ENCODE measurements at places on chromosomes 13 and 19.

DNA sequence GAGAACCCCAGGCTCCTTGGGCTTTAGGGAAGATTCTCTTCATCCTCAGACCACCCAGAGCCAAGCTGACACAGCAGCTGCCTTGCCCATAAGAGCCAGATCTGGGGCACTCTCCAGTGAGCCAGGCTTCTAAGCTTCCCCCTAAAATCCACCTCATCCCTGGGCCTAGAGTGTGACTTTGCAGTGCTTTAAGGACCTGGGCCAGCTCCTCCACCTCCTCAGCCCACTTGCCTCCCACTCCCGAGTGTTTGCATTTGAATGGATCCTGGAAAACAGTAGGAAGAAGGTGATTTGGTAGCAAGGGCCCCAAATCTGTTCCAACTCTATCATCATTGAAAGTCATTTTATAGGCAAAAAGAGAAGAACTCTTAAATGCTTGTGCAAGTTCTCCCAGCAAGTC lies 108.7 kb upstream of the UBL3 start:
- DNase-seq = no peak

GRCh38 chr19:28155265-28155664 lies 1057.7 kb downstream of the UQCRFS1 start:
- DNase-seq = no peak

DNA sequence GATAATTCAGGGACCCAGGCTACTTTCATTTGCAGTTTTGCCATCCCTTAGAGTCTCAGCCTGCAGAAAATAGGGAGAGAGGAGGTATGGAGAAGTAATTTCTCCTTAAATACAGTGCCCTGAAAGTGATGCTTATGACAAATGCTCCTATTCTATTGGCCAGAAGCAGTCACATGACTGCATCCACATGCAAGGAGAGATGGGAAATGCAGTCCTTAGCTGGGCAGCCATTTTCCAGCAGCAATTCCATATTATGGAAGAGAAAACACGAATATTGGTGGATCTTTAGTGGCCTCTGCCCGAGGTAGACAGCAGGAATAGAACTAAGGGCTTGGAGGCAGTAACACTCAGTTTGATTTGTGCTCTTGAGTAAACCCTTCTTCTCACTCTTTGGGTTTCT lies 39.4 kb downstream of the VAV1 start:
- no peak for DNase-seq

DNA sequence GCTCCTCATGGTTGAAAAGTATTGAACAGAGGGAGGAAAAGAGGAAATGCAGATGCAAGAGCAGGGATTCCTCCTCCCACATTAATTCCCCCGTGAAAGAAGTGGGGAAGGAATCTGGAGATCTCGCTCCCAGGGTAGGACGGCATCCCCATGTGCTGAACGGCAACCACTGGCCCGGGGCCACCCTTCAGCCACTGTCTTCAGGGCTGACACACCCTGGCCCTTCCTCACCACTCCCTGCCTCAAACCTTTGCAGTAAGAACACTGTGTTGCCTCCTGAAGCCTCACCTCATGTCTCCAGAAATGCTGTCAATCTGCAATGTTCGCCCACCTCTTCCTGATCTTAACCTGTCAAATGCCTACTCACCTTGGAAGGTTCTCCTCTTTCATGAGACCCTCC lies 10.9 kb upstream of the DOCK9 start:
- no peak for DNase-seq

- DNase-seq = no peak
These were observed 233.5 kb downstream of the TUBA3C start for GRCh38 chr13:18948012-18948663.

DNA sequence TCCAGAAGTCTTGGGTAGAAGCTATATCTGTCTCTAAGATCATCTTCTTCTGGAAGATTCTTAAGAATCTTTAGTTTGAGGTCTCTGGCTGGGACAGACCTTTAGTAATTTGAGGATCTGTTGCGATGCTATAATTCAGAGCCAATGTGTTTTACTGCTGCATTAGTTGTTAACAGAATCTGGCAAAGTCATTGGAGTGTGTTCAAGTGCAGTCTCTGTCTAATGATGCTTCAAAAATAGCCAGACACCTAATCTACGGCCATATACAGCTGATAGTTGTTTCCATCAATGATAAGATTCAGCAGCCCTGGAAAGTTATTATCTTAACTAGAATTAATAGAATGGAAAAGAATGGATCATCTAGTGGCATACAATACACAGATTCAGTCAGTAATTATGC lies 72.6 kb downstream of the CDK8 start:
- no peak for DNase-seq

DNA sequence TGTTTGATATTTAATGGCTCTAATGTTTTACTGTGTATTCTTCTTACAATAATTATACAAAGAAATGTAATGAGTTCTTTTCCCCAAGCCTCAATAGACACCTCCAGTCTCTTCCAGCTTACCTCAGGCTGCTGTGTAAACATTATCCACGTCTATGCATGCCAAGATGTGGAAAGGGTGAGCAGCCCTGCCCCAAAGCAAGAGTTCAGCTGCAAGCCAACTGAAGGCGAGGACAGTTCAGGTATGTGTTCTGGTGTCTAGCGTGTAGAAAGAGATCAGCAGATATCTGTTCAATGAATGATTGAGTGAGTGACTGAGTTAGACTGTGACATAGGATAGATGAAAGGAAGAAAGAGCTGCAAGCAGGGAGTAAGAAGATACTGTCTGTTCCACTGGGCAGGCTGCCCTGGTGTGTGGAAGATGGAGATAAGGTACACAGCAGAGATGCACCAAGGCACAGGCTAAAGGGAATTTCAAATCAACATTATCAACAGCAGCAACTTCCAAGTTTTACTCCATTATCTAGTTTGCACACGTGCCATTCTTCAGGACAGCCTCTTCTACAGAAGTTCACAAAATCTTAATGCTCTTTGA lies 66.0 kb downstream of the LATS2 start:
- no peak for DNase-seq

- no peak for DNase-seq
These were observed 260.9 kb downstream of the MTUS2 start for GRCh38 chr13:29081036-29081435.

DNA sequence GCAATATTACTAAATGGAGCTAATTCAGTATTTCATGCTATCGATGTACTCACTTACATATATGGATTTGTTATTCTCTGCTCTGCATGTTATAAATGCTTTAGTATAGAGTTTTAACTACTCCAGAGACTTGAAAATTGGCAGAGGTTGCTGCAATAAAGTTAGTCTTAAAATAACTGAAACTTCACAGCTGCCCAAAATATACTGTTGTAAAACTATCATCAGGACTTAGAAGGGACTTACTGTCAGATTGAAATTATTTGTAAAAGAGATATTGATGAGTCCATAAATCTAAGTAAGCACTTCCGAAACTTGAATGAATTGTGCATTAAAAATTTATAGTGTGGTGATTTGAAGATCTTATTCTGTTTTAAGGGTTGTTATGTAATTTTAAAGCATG lies 1178.2 kb upstream of the PCDH20 start:
- no peak for DNase-seq

- no peak for DNase-seq
These were observed 74.4 kb upstream of the FARP1 start for GRCh38 chr13:98068521-98068920.

DNA sequence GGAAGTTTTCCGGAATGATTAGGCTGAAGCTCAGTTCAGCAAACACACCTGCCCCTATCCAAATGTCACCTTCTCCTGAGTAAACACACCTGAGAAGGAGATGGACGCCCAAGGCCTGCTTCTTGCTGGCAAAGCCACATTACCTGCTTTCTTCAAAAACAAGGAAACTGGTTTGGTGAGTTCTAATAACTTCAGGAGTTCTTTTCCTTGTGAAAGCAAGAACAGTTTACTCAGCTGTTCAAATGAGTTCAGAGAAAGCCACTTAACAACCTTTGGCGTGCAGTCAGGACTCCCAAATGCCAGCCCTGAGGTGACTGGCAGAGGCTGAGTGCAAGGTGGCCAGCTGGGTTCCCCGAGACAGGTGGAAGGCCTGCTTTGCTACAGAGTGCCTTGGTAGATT lies 160.5 kb downstream of the STK24 start:
- DNase-seq = no peak

GRCh38 chr19:2048959-2049740 lies 1.9 kb downstream of the MKNK2 start:
- DNase-seq = no peak

DNA sequence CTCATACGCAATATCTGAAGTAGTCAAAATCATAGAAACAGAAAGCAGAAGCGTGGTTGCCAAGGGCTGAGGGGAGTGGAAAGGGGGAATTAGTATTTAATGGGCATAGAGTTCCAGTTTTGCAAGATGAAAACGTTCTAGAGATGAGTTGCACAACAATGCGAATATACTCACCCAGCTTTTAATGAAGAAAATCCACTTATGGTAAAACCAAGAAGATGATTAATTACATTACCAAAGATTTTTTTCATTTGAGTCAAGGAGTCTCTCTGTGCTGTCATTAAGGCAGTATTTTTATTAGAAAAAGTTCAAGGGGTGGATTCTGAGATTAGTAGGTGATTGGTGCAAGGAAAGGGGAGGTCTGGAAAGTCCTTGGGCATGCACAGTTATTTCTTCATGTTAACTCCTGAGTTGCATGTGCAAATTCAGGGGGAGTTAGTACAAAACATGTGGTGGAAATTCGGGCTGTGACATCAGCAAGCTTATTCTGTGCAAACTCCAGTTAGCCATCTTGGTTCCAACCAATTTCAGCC lies 6.9 kb upstream of the CBY2 start:
- no peak for DNase-seq

DNA sequence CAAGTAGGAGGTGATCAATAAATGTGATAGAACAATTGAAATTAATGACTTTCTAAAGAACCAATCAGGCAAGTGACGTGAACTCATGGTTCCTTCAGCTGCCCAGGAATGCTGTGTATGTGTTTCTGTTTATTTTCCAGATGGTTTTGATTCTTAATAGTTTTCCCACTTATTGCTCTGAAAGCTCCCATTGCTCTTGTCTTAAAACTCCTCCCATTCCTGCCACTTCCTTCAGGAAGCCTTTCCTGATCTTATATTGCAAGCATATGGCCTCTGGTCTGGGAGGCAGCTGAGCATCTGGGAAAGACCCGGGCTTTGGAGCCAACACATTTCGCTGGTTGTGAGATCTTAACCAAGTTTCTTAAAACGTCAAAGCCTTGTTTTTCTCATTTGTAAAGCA lies 17.1 kb upstream of the LATS2 start:
- no peak for DNase-seq
